ENCODE measurements at places on chromosomes 6 and 20.

DNA sequence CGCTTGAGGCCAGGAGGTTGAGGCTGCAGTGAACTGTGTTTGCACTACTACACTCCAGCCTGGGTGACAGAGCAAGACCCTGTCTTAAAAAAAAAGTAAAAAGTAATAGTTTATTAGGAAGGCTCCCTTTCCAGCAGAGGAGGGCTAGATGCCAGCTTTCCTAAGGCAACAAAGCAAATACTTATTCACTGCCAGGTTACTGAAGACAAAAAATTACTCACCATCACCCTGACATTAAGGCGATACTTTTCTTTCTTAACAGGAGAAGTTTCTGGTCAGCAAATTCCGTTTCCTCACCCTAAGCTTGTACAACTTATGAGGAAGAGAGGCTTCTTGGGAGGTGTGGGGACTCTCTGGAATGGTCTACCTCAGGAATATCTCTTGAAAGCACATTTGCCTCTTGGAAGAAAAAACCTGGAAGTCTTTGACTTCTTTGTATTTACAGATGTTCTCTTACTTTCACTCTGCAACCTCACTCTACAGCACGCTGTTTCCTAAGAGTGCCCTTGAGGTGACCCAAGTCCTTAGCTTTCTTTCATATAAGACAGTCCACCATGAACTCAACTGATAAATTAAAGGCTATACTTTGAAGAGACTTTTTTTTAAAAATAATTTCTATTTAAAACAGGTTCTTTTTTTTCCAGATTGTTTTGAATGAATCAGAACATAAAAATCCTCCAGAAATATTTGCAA is 52.9 kb upstream of the TRAF3IP2 start:
- DNase-seq = no peak

DNA sequence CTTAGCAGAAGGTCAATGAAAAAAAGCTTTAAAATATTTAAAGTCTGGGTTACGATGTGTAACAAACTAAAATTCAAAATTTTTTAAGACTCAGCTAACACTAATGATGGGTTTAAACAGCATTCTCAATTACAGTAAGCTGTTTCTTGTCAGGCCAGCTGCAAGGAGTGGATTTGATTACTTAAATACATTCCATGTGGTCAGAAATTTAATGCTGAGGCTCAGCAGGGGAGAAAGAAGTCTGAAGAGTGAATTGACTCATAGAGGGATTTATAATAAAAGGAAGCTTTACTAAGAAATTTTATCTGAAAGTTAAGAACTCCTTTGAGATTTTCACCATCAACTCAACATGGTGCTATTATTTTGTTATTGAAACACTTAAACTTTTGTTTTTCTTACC is 398.6 kb downstream of the KHDRBS2 start:
- DNase-seq = no peak

GRCh38 chr20:44461142-44461802 is 14.4 kb upstream of the TTPAL start:
- no peak for DNase-seq

DNA sequence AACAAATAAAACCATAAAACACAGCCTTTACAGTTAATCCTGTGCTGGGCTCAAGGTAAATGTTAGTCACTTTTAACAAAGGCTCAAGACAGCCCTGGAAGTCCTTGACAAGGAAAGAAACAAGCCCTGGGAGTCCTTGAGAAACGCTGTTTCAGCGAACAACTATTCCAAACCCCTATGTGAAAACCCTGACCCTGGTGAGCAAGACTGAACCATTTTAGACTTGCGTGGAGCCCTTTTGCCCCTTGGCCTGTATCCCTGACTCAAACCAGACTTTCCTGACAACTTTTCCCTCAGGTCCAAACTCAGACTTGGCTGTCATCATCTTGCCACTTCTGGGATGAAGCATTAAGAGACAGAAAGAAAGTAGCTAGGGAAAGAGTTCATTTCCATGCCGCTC is 180.4 kb downstream of the AIG1 start:
- DNase-seq = no peak

DNA sequence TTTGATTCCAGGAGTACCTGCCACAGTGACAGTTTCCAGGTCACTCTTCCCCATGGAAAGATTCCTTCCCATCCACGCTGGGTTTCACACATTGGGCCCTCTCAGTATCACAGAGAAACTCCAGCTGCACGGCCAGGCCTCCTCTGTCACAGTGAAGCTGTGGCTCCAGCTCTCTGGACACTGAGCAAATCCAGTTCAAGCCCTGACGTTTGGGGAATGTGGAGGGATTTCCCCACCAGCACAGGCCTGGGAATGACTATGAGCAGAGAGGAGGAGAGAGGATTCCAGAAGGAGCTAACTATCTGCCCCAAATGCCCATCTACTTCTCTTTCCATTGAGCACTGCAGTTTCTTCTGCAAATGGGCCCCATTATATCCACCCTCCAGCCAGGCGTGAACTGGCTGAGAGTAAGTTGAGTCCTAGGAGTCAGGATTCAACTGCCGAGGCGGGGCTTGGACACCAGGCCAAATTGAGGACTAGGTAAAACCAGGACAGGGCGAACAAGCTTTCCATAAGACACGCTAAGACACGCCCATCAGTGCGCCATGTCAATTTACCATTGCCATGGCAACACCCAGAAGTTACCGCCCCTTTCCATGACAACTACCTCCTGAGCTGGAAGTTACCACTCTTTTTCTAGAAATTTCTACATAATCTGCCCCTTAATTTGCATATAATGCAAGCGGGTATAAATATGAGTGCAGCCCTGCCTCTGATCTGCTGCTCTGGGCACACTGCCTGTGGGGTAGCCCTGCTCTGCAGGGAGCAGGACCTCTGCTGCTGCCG is 9.2 kb upstream of the BNIP5 start:
- DNase-seq = no peak

- no peak for DNase-seq
Measured at GRCh38 chr6:81485395-81485794, 267.1 kb downstream of the TENT5A start.

DNA sequence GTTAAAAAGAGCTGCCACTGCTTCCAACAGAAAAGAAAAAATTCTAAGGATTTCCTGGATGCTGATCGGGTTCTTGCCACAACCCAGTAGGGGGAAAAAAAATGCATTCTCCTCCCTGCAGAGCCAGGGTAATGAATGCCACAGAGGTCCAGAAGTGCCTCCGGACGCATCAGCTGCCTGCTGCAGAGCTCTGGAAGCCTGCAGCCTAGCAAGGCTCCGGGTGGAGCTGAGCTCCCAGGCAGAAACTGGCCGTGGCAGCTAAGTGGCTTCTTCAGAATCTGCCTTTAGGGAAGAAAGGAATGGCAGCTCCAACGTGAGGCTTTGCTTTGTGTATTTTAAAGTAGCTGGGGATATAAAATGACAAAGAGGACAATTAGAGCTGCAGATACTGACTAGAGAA is 155.0 kb downstream of the CFAP61 start:
- no peak for DNase-seq

- no peak for DNase-seq
Measured at GRCh38 chr6:41914343-41914742, 6.6 kb downstream of the MED20 start.

GRCh38 chr6:36924131-36924530 is 30.4 kb upstream of the PI16 start:
- no peak for DNase-seq

GRCh38 chr6:149028767-149029405 is 282.1 kb downstream of the UST start:
- peak; percentile 58 for DNase-seq

DNA sequence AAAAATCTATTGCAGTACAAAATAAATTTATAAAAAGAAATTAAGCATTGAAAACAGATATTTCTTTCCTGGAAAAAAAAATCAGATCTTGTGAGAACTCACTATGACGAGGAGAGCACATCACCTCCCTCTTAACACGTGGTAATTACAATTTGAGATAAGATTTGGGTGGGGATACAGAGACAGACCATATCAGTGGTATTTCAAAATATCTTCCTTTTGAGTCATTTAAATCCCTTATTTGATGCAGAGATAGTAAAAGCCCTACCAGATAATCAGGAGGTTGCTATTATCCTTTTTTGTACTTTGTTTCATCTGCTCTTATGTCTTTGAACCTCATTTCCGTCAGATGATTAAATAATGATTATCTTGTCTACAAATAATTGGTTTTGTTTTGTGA is 800.4 kb downstream of the KIF16B start:
- no peak for DNase-seq

GRCh38 chr20:41872930-41873329 is 254.8 kb upstream of the CHD6 start:
- DNase-seq = no peak

GRCh38 chr20:45918779-45919537 is 7.0 kb upstream of the PLTP start:
- no peak for DNase-seq

DNA sequence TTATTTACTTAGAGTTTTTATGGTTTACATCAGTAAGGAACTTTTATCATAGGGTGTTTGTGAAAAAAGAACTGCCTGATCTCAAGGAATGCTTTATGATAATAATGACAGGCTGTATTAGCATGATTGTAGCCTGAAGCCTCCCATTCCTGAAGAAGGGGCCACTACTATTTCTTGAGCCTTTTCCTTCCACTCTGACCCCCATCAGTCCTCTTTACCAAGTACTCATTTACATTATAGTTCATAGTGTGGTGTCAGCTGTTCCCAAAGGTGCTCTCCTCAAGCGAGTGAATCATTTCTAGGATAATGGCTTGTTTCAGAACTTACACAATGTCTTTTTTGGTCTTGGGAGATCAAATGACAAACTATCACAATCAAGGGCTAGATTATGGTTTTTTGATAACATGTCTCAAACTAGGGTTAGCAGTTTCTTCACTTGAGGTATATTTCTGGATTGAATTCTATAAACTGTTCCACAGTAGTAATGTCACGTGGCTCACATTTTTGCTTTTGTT is 283.6 kb downstream of the CDKAL1 start:
- DNase-seq = no peak

- no peak for DNase-seq
Measured at GRCh38 chr6:14703586-14703985, 542.3 kb upstream of the JARID2 start.
